ENCODE measurements at places on chromosomes 16 and 17.

DNA sequence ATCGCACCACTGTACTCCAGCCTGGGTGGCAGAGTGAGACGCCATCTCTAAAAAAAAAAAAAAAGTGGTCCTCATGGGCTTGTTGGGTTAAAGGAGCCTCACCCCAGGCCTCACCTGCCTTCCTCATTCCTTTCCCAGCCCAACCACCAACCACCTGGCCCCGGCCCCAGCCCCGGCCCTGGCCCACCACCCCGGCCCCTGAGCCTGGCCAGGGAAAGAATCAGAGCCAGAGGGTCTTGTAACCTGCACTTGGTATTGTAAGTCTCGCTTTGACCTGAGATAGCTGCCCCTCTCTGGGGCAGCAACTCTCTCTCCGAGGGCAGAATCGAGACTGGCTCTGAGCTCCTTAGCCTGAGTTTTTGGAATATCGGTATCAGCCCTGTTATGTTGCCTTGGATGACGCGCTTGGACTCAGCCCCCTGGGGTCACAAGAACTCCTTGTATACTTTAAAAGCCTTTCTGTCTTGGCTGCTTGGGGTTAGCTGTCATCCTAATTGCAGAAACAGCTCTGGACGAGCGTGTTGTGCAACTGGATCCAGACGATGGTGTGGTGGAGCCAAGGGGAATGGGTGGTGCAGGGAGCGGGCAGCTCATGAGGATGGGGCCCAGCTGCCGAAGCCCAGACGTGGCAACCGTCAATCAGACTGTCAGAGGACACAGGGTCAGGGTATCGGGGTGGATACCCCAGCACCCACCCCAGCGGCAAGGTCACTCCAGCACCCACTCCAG lies 14.6 kb downstream of the SMTNL2 start:
- peak; percentile 37 for DNase-seq

DNA sequence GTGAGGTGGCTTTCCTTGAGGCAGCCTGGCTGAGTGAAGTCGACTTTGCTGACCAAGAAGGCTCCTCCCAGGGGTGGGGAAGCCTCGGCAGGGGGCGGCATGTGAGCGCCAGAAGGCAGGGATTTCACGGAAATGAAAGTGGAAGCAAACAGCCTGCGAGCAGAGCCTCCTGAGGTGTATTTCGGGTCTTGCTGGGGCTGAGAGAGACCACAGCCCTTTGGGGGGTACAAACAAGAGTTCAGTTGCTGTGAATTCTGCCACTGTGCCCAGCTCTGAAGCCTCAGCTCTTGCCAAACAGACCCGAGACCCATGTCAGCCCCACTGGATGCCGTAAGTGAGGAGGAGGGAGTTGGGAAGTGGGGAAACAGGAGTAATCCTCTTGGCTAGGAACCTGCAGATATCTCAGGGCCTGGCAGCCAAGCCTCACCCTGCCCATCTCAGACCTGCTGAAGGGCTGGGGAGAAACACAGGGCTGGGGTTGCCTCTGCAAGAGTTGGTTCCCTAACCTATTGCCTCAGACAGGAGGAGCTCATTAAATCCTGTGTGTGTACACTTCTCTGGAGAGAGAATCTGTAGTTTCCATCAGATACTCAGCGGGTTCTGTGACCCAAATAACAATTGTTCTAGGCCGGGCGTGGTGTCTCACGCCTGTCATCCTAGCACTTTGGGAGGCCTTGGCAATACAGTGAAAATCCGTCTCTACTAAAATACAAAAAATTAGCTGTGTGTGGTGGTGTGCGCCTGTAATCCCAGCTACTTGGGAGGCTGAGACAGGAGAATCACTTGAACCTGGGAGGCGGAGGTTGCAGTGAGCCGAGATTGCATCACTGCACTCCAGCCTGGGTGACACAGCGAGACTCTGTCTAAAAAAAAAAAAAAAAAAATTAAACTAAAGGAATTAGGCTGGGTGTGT lies at the start of gene IFI35:
IFI35 (plus strand) TSS at position 146 of the 913 bp plus-strand sequence; CDS start at position 310, 164 bp downstream.
- DNase-seq, result peak; percentile 74

- DNase-seq, result peak; percentile 59
These were observed 72.5 kb downstream of the RBFOX1 start for GRCh38 chr16:7405166-7405565.

- DNase-seq, result no peak
These were observed 13.6 kb downstream of the ZC3H7A start for GRCh38 chr16:11783319-11784037.

GRCh38 chr17:32483451-32484019 lies 3.3 kb upstream of the CDK5R1 start:
- DNase-seq, result peak; percentile 96

DNA sequence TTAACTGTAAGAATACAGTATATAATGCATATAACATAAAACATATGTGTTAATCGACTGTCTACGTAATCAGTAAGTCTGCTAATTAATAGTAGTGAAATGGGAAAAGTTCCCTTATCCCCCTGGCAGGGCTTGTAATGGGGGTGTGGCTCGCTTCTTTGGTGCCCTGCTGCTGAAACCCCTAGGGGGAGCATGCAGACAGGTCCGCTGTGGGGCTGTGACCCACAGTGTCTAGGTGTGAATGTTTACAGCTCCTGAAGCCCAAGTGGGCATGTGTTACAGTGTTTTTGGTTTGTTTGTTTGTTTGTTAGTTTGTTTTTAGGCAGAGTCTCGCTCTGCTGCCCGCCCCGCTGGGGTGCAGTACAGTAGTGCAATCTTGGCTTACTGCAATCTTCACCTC lies 495.7 kb downstream of the SHISA9 start:
- no peak for DNase-seq

GRCh38 chr17:81807839-81808238 lies 3.9 kb downstream of the GCGR start:
- DNase-seq, result no peak

- DNase-seq, result no peak
These were observed 42.5 kb upstream of the KSR1 start for GRCh38 chr17:27413792-27414191.

All from posterior cingulate gyrus (tissue), 11 donors.